ENCODE measurements at places on chromosomes 1 and 21.
A peak's percentile ranks its signal among the peaks of the same experiment; 100 is the strongest.

DNA sequence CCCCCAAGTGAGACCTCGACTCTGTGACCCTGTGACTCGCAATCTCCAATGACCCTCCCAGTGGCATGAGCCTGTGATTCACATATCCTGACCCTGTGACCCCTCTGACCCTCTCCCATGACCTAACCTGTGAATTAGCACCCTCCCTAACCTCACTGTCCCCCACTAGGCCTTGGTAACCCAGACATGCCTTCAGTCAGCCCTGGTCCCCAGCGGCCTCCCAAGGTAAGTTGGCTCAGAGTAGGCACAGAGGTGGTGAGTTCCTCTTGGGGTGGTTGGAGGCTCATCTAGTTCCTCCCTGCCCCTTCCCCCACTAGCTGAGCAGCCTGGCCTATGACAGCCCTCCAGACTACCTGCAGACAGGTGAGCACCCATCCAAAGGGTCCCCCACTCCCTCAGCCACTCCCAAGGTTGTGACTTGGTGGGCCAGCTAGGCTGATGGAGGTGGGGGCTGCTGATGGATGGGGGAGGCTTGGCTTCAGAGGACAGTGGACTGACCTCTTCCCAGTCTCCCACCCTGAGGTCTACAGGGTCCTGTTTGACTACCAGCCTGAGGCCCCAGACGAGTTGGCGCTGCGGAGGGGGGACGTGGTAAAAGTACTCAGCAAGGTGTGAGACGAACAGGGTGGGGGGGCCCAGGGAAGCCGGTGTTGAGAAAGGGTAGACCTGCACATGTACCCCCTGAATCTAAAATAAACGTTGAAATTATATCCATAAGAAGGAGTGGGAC, 1.6 kb downstream of the SH3D21 start:
- no peak for DNase-seq

- no peak for DNase-seq
Observed at GRCh38 chr1:157574836-157575235, 22.5 kb upstream of the FCRL5 start.

GRCh38 chr1:204979891-204980649, 62.9 kb upstream of the CNTN2 start:
- DNase-seq, result no peak

GRCh38 chr1:78831731-78832360, 174.7 kb downstream of the ADGRL4 start:
- DNase-seq, result no peak

DNA sequence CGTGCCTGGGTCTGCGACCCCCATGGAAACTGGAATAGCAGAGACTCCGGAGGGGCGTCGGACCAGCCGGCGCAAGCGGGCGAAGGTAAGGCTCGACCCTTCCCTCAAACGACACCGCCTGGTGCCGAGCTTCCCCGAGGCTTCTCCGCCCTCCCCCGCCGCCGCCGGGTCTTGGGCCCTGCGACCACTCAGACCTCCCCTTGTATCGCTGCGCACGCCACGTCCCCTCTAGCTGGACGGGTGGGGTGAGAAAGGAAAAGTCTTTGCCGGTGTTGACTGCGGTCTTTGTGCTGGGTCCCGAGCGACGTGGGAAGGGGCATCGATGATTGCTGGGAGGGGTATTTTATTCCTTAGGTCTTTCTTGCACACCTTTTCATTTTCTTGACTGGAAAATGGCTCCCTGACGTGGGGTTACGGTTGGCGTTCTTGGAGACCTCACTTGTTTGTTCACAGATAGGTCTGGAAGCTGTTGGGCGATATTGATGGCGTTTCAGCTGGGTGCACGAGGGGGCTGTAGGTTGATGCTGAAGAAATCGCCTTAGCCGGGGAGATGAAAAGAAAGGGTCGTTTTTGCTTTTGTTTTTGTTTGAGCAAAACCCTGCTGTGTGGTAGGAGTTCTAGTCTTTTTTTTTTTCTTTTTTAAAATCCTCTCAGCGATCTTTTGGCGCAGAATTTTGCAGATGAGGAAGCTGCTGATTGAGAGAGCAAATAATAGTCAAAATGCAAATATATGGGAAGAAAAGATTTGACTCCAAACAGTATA, 776 bp downstream of the KDM1A start:
- DNase-seq, result peak; percentile 55

GRCh38 chr1:31261916-31262315, 22.2 kb upstream of the NKAIN1 start:
- no peak for DNase-seq

DNA sequence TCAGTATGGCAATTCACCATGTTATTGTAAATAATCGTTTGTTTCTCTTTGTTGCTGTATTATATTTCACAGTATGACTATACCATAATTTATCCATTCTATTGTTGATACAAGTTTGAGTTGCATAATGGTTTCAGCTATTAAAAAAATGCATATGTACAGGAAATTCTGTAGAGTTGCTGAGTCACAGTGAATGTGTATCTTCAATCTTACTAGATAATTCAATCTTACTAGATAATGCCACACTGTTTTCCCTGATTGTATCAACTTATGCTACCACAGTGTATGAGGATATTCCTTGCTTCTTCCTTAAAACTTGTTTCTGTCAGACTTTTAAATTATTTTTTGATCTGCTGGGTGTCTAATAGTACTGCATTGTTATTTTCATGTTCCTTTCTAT, 3.5 kb upstream of the COA6 start:
- no peak for DNase-seq

GRCh38 chr1:5910276-5910620, 82.0 kb downstream of the NPHP4 start:
- no peak for DNase-seq

DNA sequence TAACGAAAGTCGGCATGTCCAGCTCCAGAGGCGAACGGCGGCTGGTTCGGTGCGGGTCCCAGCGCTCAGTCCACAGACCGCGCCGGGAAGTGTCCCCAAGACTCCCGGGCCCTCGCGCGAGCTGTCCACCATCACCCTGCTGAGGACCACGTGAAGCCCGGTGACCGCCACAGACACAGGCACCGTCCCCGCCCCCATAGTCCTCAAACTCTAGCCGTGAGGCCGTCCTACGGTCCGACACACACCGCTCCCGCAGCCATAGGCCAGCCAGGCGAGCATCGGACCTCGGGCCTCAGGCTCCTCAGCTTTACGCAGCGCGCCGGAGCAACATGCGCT, 535 bp downstream of the SETD4 start:
- DNase-seq, result peak; percentile 46

- DNase-seq, result no peak
Observed at GRCh38 chr1:28032281-28032680, 56.1 kb downstream of the EYA3 start.

DNA sequence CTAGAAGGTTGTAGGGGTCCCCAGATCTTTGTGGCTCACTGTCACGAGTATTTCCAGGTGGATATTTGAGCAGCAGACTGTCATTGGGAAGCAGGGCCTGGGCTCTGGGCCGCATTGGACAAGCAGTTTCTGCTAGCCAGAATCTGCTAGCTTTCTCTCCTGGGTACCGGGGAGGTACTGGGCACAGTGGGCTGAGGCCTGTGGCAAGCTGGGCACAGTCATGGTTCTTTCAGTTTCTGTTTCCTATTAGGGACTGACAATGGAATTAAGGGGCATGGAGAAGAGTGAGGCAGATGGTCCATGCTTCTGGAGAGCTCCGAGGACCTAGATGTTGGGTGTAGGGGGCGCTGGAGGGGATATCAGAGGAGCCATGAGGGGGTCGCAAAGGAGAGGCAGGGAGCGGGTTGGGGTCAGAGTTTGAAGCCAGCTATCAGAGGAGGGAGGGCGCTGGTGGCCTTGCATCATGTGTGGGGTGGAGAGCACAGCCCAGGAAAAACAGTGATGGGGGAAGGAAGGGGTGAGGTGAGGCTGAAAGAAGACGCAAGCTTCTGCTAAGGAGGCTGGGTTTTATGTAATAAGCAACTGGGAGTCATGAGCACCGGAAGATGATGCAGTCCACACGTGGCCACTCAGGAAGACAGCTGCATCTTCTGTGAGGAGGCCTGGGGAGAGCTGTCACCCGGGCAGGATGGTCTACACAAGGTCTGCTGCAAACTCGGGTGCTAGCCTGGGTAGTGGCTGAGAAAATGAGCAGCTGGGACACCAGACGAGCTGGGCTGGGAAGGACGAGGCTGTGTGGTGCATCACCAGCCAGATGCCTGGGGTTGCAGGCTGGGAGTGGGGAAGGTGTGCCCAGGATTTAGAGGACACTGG, 72.7 kb downstream of the IER5 start:
- DNase-seq, result no peak

GRCh38 chr1:62188111-62188510, 6.5 kb upstream of the L1TD1 start:
- DNase-seq, result no peak

DNA sequence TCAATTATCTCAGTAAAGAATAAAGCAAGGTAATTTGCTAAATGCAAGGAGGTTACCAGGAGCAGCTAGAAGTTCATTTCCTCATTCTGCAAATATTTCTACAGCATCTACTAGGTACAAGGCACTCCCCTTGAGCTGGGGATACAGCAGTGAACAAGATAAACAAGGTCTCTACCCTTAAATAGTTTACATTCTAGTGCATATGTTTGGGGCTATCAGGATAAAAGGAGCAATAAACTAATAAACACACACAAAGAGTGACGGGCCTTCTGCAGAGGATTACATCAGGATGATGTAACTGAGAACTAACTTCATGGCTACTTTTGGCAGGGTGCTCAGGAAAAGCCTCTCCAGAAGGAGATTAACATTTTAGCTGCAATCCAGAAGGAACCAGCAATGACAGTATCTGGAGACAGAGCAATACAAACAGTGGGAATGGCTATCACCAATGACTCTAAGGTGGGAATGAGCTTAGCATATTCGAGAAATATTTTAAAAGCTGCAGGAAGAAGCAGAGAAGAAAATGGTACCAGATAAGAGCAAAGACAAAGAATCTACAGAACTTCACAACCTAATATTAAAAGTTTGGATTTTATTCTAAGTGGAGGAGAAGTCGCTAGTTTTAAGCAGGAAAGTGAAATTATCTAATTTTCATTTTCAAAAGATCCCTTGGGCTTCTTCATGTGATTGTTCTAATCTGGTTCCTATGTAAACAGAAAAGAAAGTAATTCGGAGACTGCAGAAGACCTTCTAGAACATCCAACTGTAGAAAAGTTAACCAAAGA, 25.8 kb downstream of the TP53BP2 start:
- DNase-seq, result no peak

DNA sequence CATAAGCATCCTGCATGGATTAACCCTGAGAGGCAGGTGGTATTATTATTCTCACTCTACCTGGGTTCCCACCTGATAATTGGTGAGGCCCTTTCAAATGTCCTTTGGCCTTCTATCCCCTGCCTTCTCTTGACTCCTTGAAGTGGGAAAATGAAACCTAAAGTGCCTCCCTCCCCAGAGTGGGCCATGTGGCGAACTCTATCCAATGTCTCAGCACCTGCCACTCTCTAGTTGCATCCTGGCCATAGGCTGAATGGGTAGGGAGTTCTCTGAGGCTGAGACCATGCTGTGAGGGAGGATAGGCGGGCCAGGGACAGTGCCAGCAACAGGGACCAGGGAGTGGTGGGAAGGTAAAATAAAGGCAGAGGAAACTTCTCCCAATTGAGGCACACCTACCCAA, 35.3 kb downstream of the ELF3 start:
- no peak for DNase-seq

DNA sequence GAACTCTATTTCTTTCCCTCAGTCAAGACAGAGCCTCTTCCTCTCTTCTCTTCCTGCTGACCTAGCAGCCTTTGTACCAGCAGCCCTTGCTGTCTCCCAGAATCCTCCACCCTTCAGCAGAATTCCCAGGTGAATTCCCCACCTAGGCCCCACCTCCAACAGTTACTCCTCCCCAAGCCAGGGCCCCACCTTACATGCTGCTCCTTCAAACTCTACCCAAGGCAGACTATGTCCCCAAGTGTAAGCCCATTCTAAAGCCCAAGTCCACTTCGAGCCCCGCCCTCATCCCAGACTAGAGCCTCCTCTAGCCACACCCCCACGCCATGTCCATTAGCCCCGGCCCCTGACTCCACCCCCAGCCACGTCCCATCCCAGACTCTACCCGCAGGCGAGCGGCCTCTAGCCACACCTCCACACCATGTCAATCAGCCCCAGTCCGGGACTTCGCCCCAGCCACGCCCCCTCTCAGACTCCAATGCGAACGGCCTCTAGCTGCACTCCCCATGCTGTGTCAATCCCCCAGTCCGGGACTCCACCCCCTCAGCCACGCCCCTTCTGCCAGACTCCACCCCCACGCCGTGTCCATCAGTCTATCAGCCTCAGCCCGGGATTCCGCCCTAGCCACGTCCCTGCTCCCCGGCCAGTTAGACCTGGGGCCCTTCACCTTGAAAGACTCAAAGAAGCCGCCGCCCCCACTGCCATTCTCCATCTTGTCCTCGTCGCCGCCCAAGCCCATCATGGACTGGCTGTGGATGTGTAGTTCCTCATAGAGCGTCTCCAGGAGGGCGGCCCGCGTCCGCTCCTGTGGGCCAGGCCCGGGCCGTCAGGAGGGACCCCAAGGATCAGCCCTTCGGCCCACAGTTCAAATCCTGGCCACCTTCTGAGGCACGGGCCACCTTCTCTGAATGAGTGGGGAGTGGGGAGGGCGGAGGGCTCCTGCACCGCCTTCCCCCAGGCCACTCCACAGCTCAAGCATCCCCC, 61.3 kb downstream of the RAP1GAP start:
- DNase-seq, result peak; percentile 92

- DNase-seq, result peak; percentile 46
Observed at GRCh38 chr1:167627615-167627864, 2.5 kb upstream of the RCSD1 start.

DNA sequence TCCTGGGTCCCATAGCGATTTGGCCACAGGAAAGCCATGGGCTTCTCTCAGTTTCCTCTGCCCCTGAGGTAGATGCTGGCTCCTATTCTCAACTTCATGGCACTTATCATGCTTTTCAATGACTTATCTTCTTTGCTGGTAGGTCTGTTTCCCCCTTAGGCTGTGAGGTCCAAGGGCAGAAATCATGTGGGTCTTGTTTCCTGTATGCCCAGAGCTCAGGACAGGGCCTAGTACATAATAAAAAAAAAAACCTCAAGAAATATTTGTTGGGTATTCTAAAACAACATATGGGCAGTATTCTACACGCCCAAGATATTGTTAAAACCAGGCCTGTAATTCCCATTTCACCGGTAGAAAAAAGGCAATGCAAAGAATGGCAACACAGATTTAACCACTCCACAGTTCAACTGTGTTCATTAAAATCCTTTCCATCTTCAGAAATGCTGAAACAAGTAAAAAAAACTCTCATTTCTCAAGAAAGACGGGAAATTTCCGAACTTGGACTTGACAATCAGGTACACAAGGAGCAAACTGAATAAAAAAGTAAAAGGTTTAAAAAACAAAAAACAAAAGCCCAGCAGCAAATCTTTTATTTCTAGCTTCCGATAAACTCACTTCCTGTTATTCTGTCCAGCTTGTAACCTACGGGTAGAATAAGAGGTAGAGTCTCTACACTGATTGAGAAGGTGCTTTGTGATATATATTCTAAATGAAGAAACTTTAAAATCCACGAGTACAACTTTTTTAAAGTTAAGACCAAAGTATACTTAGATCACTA, 6.3 kb upstream of the TDRD10 start:
- DNase-seq, result no peak

GRCh38 chr1:231701306-231701705, 74.7 kb downstream of the DISC1 start:
- DNase-seq, result no peak

DNA sequence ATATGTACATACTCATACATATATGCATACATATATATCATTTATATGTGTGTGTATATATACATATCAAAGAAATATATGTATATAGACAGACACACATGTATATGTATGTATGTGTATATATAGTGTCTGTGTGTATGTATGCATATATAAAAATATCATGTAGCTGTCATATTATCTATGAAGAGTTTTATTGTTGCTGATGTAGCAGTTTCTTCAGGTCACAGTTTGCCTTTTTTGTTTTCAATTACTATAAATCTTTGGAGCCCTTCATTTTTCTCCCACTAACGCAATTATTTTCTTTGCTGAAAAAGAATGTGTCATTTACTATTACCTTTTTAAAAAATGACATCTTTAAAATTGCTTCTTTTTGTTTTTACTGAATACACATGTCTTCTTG, 904.5 kb downstream of the PLA2G4A start:
- no peak for DNase-seq
